ENCODE measurements at places on chromosomes 2 and 18.

DNA sequence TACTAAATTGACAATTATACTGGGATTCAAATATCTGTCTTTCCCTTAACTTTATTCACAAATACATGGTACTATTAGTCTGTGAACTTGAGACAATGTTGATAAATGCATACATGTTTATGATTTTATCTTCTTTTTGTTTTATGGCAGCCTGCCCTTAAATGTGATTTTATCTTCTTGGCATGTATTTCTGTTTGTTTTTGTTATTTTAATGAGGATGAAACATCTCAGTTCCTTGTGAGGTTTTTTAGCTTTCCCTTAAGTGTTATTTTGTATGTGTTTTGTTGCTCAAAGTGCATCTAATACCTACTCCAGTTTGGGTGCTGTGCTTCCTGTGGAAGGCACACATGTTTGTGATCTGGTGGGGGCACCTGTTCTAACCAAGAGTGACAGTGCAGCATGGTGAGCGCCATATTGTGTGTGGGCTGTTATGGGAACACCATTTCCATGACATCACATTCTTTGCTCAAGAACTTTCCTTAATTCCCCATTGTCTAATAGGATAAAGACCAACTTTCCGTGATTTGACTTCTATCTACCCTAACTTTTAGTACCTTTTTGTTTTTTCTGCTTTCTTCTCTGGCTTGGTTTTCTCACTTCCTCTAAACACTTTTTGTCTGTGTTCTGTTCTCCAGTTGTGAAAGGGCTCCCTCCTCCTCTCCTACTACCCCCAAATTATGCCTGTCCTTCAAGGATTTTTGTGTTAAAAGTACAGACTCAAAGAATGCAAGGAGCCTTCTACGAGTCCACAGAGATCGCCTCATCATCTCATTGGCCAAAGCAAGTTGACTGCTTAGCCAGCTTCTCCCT, 162.1 kb upstream of the TTC39C start:
- no peak for DNase-seq

- DNase-seq: no peak
Observed at GRCh38 chr2:126720638-126721037, 64.7 kb downstream of the GYPC start.

DNA sequence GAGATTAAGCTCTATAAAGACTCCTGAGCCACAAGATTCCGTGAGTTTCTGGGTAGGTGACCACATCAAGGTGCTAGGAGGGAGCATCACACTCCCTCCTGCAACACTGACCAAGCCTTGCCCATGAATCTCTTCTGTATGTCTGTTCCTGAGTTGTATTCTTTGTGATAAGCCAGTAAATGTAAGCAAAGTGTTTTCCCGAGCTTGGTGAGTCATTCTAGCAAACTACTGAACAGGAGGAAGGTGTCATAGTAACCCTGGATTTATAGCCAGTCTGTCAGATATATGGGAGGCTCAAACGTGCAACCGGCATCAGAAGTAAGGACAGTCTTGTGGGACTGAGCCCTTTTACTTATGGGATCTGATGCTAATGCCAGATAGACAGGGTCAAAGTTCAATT, 346.1 kb upstream of the KYNU start:
- no peak for DNase-seq

DNA sequence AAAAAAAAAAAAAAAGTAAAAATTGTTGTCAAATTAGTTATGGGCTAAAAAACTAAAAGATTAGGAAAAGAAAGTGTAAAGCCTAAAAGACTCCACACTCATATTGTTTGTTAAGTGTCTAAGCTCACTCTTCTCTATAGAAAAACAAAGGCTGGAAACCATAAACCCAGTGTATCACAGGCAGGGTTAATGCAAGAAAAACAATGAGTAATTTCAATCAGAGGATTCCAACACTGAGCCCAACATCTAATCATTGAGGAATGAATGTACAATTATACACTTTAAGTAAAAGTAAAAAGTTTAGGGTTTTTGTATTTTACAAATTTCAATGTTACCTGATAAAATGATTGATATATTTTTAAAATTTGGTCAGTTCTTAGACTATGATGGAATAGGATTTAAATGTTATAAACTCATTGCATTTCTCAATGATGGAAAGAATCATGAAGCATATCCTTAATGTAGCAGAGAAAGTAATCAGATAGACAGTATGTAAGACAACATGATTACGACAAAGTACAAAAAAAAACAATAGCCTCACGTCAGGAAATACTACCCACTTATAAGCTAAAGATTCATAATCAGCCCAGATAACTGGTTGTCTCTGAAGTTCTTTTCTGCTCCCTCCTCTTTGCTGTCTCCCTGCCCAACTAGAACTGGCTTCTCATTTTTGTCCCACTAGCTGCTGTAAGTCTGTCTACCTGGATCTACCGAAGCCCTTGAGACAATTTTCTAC, 44.5 kb upstream of the SP3 start:
- no peak for DNase-seq

DNA sequence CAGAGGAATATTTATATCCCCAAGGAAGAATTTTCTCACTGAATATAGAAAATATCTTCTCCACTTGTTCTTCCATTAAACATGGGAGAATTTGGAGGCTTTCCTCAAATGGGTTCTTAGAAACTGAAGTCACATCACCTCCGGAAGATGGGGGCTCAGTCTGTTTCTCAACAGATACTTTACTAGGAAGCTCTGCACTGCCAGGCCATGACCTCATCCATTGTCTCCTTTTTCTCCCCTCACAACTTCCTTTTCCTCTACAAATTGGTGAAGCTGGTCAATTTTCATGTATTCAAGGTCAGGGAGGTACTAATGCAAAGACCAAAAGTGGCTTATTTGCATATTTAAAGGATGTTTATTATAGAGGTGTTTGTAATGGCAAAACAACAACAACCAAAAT, 173.1 kb downstream of the RNF152 start:
- DNase-seq: no peak

DNA sequence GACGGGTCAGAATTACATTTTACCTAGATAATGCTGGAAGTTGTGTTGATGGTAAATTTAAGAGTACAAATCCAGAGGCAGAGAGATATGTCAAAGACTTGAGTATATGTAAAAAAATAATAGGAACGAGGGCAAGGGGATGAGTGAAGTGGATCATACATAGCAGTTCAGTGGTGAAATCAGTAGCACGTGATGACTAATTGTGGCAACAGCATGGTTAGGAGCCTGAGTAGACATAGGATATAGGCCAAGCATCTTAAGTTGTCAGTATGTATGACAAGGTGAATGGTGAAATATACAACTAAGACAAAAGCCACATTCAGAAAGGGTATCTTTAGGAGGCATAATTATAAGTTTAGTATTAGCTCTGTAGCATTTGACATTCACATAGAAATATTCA, 826.5 kb upstream of the PIK3C3 start:
- DNase-seq: no peak

GRCh38 chr2:216107760-216108159, 1.4 kb upstream of the XRCC5 start:
- no peak for DNase-seq

All from occipital lobe (tissue), 3 donors.